Activated CD4-positive, alpha-beta T cell treated with anti-CD3 and anti-CD28 coated beads for 36 hours (primary cell): ENCODE measurements at places on chromosomes 7 and 10. TPM values are rescaled to one million over a fixed set of nuclear protein-coding genes. Genes with fewer than 3 reads are reported as not detected.

GRCh38 chr10:5038733-5039132 is 35.1 kb upstream of the AKR1C2 start:
- peaks cover 6% of the 10 kb centered on the region for H3K27me3 ChIP-seq
- no peaks in the 10 kb centered on the region for H3K4me1 ChIP-seq
- H3K27ac ChIP-seq = no peak overlapping the region
- H3K36me3 ChIP-seq = peaks cover 1% of the 10 kb centered on the region
- no peak overlapping the region for H3K4me3 ChIP-seq

GRCh38 chr7:98329100-98329790 is 47.8 kb downstream of the BRI3 start:
- H3K4me1 ChIP-seq = no peaks in the 10 kb centered on the region
- no peaks in the 10 kb centered on the region for H3K36me3 ChIP-seq
- no peak overlapping the region for H3K4me3 ChIP-seq
- H3K27me3 ChIP-seq = peaks cover 1% of the 10 kb centered on the region
- no peak overlapping the region for H3K27ac ChIP-seq
- no peak for DNase-seq

- DNase-seq = no peak
- H3K4me3 ChIP-seq = no peak overlapping the region
- peak overlapping the region; percentile 74 for H3K27ac ChIP-seq
- no peaks in the 10 kb centered on the region for H3K36me3 ChIP-seq
- no peaks in the 10 kb centered on the region for H3K27me3 ChIP-seq
- peaks cover 59% of the 10 kb centered on the region for H3K4me1 ChIP-seq
These were observed 43.0 kb downstream of the SRPK2 start for GRCh38 chr7:105345725-105346124.

GRCh38 chr10:18418541-18419215 is 232.7 kb downstream of the NSUN6 start:
- no peak for DNase-seq
- H3K36me3 ChIP-seq = no peaks in the 10 kb centered on the region
- H3K27me3 ChIP-seq = peaks cover 5% of the 10 kb centered on the region
- H3K4me3 ChIP-seq = no peak overlapping the region
- H3K4me1 ChIP-seq = no peaks in the 10 kb centered on the region

GRCh38 chr10:114822444-114823076 is 980 bp downstream of the FHIP2A start:
- DNase-seq = peak; percentile 47
- H3K27me3 ChIP-seq = peaks cover 2% of the 10 kb centered on the region
- H3K4me1 ChIP-seq = peaks cover 47% of the 10 kb centered on the region
- peaks cover 21% of the 10 kb centered on the region for H3K36me3 ChIP-seq
- peak overlapping the region; percentile 89 for H3K27ac ChIP-seq
- peak overlapping the region; percentile 95 for H3K4me3 ChIP-seq

DNA sequence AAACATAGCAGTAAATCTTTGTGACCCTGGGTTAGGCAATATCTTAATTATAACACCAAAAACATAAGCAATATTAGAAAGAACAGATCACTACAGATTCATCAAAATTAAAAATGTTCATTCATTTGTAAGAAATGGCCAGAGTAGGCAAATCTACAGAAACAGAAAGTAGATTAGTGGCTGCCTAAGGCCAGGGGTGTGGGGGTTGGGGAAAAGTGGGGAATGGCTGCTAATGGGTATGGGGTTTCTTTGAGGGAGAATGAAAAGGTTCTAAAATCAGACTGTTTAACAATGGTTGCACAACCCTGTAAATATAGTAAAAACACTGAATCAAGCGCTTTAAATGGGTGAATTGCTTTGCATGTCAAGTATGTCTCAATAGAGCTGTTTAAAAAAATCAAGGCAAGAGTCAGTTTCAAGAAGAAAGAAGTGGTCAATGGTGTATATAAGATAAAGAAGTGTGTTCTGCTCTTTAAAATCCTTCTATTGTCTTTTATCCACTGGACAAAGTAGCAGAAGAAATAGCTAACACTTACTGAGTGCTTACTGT is 42.6 kb downstream of the CDK6 start:
- H3K36me3 ChIP-seq = peaks cover 52% of the 10 kb centered on the region
- DNase-seq = no peak
- H3K27me3 ChIP-seq = no peaks in the 10 kb centered on the region
- no peak overlapping the region for H3K4me3 ChIP-seq

IGFBP3 gene
- total RNA-seq = 0.23 TPM

DNA sequence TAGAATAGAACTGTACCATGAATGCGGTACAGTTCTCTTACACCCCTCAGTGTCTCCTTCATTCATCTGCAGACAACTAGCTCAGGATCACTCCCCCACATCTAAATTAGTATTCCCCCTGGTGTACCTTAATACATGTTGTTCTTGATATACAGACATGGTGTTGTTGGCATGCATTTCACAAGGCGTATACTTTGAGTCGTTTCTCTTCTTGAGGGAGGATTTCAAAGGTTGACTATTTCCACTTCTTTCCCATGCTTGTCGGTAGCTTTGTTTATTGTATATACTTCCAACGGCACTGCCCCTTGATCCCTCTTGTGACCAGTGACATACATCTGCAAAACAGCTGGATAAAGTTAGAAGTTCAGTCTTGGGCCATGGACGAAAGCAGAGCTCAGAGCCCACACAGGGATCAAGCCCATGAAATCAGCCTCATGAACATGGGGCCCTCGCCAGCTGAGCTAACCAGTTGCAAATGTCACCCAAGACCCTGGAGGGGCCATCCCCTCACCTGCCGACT is 8.6 kb downstream of the CPA4 start:
- H3K27me3 ChIP-seq = no peaks in the 10 kb centered on the region
- H3K4me3 ChIP-seq = no peak overlapping the region
- no peak overlapping the region for H3K27ac ChIP-seq
- no peaks in the 10 kb centered on the region for H3K4me1 ChIP-seq
- no peaks in the 10 kb centered on the region for H3K36me3 ChIP-seq

CFAP43 gene
- total RNA-seq = 0.09 TPM

DNA sequence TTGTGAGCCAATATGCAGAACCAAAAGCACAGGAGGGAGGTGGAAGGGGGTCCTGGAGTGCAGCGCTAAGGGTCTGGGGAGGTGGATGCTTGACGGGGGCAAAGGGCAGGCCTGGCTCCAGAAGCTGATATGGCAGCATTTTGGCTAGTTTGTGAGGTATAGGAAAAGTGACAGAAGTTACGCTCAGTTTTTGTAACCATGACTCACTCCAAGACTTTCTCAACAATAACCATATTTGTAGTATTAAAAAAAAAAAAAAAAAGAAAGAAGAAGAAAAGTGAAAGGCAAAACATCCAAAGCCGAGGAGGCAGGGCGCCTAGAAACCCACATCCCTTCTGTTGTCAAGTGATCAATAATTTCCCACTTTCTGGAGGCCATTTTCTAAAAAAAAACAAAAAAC is 92.3 kb downstream of the RNF216 start:
- H3K4me1 ChIP-seq = peaks cover 90% of the 10 kb centered on the region
- no peaks in the 10 kb centered on the region for H3K27me3 ChIP-seq
- H3K4me3 ChIP-seq = peak overlapping the region; percentile 51
- H3K36me3 ChIP-seq = peaks cover 52% of the 10 kb centered on the region
- peak overlapping the region; percentile 95 for H3K27ac ChIP-seq
- peak; percentile 83 for DNase-seq

- peak overlapping the region; percentile 56 for H3K4me3 ChIP-seq
- peaks cover 63% of the 10 kb centered on the region for H3K4me1 ChIP-seq
- H3K27me3 ChIP-seq = no peaks in the 10 kb centered on the region
- peak overlapping the region; percentile 99 for H3K27ac ChIP-seq
- DNase-seq = peak; percentile 84
These were observed 18.5 kb downstream of the DDIT4 start for GRCh38 chr10:72292223-72292691.
